ENCODE measurements at places on chromosomes 7 and 10. TPM values are rescaled to one million over a fixed set of nuclear protein-coding genes. Genes with fewer than 3 reads are reported as not detected.
A peak's percentile ranks its signal among the peaks of the same experiment; 100 is the strongest.

Gene LYZL2
- total RNA-seq = not detected

Gene RTKN2
- 26.7 TPM for total RNA-seq

Gene EIF5AL1
- 0.20 TPM for total RNA-seq

Gene CYP3A7
- total RNA-seq = 0.86 TPM

Gene NOLC1
- total RNA-seq = 93.3 TPM

Gene HACD1
- total RNA-seq = 13.2 TPM

Gene HHEX
- total RNA-seq = 91.5 TPM

Gene VSIR
- 30.1 TPM for total RNA-seq

Gene ZNF282
- total RNA-seq = 40.3 TPM

Gene NODAL
- not detected for total RNA-seq

Gene CRYGN
- not detected for total RNA-seq

- no peak for DNase-seq
Observed at GRCh38 chr7:133355325-133355708, 102.4 kb downstream of the EXOC4 start.

DNA sequence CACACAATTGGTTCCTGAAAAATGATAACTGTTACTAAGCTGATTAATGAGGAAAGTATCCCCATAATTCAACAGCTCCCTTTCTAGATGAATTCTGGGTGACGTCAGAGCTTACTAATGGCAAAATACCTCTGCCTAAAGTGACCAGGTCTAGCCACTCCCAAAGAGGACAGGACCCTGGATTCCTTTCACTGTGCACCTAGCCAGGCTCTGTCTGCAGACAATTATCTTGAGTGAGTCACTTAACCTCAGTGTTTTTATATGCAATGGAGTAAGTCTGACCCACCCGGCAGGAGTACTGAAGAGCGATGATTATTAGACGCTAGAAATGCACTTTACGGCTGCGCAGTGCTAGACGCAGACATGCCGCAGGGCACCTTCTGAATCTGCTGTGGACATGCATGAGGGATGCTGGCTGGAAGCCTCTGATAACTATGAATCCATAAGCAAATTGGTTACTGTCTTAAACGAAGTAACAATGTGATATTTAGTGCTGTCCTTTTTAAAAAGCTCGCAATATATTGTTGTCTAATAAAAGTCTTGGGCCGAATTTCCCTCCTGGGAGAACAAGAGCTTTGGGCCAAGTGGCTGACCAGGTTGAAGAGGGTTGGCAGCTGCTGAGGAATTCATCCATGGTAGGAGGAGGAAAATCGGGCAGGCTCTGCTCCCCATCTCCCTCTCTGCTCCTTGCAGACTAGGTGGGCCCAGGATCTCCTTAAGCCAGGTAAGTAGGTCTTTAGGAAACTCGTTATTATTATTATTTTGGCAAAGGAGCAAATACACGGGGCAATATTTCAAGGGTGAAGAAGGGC lies 4.6 kb upstream of the INPP5A start:
- DNase-seq = peak; percentile 66

DNA sequence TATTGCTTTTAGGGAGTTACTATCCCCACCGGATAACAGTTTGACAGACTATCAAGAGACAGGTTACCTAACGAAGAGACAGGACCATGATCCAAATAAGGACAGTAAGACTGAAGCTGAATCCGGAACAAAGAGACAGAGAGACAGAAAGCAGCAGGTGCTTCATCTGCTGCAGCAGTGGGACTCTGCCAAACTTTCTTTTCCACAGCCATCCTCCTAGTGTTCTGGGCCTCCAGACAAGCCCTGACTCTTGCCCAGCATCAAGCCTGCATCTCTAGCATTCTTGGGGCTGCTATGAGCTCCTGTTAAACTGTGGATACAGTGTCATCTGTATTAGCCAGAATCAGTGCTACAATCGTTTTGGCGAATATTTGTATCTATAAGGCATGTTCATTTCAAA lies 761.7 kb downstream of the GRID1 start:
- DNase-seq = no peak

DNA sequence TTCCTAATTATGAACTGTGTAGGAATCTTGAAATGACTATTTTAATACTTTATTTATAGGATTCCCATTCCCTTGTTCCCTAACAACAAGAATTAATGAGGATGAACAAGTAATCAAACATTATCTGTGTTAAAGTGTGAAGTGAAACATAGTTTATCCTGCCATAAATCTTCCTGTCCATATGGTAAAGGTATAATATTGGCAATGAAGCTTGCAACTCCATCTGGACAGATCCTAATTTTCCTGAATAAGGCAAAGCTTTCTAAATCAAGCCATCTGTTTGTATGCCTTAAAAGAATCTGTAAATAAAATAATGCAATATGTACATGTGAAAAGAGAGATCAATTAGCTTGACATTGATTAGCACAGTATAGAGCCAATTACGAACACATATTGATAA lies 529.0 kb downstream of the ANKRD7 start:
- DNase-seq = no peak

- no peak for DNase-seq
Observed at GRCh38 chr7:142745091-142745635, 4.1 kb upstream of the PRSS1 start.

DNA sequence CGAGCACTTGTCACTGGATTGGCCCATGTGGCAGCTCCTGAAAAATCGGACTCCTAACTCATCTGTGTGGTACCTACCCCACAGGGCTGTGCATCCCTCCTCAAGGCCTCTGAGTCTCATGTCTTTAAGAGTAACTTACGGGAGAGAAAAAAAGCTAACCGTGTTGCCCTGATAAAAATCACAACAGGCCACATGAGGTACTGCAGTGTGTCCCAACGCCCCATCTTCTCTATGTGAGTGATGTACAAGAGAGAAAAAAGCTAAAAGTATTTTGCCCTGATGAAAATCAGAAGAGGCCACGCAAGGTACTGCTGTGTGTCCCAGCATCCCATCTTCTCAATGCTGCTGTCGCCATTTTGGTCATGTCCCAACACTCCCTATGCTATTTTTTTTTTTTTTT lies 41.2 kb upstream of the ADRB1 start:
- DNase-seq = no peak

GRCh38 chr7:137625197-137625596 lies 221.6 kb downstream of the DGKI start:
- DNase-seq = peak; percentile 2

- DNase-seq = peak; percentile 39
Observed at GRCh38 chr10:110279407-110279986, 25.2 kb downstream of the SMNDC1 start.

- no peak for DNase-seq
Observed at GRCh38 chr7:132276976-132277725, 299.1 kb downstream of the PLXNA4 start.

GRCh38 chr7:112990624-112991023 lies 96.0 kb downstream of the GPR85 start:
- no peak for DNase-seq

DNA sequence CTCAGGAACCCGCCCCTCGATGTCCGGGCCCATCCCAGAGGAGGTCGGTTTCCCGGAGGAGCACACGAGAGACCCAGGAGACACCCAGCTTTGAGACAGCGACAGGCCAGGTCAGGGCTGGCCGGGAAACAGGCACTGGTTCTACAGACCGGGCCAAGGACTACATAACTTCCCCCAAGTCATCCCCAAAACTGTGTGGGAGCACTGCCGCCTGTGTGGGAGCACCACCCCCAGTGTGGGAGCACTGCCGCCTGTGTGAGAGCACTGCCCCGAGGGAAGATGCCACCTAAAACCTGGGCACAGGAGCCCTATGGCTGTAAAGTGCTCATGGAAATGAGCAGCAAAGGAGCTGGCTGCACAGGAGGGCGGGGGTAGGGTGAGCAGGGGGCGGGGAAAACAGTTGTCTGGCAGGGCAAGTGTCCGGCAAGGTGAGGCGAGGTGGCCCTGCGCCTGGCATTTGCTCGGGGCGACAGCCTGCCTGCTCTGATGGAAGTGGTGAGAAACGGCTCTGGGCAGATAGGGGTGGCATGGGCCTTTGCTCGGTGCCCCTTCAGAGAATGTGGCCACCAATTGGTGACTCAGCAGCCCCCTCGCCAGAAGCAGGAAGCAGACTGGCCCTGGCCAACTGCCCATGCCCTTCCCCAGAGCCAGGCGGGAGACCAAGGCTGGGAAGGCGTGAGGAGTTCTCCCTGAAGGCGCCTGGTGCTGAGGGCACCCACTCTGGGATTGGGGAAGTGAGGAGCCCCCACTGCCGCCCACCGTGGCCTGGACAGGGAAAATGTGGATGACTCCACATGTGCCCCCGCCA lies 26.2 kb downstream of the PAPOLB start:
- no peak for DNase-seq

DNA sequence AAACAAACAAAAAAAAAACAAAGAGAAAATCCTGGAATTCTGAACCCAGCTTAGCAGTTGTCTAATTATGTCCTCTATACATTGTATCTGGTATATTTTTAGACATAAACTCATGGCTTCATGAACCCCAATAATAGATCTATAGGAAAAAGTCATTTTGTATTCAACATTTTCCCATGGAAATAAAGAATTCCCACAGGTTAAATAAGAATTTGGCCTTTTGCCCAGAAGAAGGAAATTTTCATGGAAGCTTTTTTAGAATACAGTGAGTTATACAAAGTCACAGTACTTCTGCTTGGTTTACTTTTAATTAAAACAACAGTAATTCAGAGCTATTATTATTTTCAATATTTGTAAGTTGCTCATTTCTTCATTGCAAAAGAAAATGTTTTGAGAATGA lies 2.1 kb upstream of the PRKG1 start:
- no peak for DNase-seq

DNA sequence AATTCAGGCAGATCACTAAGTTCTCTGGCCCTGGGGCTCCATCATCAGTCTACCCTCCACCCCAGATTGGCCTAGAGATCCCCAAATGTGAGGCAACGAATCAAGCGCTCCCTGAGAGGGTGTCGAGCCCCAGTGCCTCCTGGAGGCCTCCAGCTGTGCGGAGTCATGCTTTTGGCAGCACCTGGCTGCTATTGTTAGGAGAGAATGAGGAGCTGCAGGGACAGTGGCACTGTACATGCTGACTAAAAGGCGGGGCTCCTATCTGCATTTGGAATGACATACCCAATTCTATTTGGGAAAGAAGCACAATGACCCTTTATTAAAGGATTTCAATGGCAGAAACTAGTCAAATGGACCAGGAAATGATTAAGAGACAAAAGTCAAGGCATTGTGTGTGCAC lies 161.8 kb downstream of the DPY19L1 start:
- no peak for DNase-seq

GRCh38 chr7:23594879-23595604 lies 2.1 kb upstream of the CCDC126 start:
- peak; percentile 24 for DNase-seq

DNA sequence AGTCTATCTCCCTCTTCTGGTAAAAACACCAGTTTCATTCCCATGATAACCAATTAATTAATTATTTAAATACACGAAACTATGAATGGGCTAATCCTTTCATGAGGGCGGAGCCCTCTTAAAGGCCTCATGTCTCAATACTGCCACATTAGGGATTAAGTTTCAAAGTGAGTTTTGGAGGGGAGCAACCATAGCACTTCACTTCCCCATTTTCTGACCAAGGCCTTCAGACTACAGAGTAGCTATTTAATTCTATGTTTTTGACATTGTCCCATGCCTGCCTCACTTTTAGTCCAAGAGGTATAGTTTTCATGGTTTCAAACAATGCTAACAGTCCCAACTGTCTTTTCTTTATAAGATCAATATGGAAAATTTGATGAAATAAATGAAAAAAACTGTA lies 618.6 kb downstream of the ZWINT start:
- no peak for DNase-seq

DNA sequence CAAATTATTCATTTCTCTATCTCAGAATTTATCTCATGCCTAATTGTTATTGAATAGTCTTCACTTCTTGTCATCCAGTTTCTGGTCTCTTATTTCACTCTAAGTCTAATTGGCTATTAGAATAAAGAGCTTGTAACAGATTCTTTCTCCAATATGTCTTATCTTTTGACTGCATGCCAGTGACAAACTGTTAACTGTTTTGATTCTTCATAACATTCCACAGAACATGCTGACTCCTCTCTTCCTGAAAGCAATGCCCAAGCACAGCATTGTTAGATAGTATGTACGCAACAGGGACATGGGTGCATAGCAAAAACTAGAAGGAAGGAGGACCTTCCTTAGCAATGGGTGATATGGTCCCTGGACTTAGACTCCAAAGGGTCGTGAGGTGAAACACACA lies 65.4 kb downstream of the TRUB1 start:
- DNase-seq = no peak

- DNase-seq = peak; percentile 61
Observed at GRCh38 chr10:28533571-28534304, 820 bp downstream of the WAC start.

DNA sequence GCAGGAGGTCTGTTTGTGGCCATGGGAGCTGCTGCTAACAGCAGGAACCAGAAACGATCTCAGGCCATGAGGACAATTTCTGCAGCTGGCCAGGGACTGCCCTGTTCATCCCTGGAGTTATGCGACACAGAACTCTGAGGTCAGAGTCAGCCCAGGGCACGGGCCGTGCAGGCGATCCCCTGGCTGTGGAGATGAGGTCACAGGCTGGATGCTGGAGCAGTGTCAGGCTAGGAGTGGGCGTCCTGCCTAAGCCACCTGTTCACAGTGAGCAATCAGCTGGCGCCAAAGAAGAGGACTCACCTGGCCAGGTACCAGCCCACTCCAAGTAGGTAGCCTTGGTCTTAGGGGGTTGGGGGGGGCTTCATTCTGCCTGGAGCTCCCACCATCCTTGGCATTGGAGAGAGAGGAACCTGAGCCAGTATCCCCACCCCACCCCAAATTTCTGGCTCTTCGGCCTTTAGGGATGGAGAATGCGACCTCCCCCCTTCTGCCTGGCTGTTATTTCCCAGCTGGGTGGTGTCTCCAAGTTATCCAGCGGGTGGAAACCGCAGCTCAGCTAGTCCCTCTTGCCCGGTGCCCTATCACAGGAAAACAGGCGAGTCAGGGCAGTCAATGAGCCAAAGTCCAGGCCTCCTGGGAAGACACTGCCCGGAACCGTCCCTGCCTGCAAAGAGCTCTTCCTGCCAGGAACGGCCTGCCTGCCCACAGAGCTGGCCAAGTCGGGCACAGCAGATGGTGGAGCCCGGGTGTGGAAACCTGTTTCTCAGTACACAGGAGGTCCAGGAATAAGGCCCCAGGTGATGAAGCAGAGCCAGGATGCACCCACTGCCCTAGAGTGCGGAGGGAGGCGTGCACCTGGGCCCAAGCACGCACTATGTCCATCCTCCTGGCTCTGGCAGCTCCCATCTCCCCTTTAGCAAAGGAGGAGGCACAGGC lies 1.8 kb upstream of the TTYH3 start:
- DNase-seq = peak; percentile 57

- no peak for DNase-seq
Observed at GRCh38 chr10:129179245-129179971, 287.6 kb upstream of the MGMT start.

GRCh38 chr10:7090529-7090928 lies 320.3 kb downstream of the SFMBT2 start:
- no peak for DNase-seq

GRCh38 chr7:85516675-85517074 lies 329.8 kb upstream of the SEMA3D start:
- no peak for DNase-seq

DNA sequence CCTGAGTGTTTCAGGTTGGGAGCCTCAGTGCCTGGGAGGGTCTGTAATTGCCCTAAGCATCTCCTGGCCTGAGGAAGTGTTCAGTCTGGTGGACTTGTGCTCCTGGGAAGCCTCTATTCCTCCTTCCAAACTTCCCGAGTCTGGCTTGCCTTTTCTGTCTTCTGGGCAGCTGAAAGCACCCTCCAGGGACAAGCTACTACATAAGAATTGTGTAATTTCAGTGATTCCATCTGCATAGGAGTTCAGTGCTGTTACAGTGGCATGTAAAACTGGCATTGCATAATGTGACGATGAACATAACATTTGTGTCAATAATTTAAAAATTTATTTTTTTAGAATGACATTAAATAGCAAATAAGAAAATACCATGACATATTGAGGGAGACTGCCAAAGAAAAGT lies 109.3 kb downstream of the AOAH start:
- DNase-seq = no peak

All from Calu3 (cell line).